ENCODE measurements at places on chromosomes 13 and 19.

GRCh38 chr13:110868720-110869119 is 46.1 kb downstream of the ANKRD10 start:
- DNase-seq, result no peak

GRCh38 chr19:54271106-54271505 is 9.8 kb downstream of the LILRB2 start:
- no peak for DNase-seq

- DNase-seq, result no peak
These were observed 7.7 kb downstream of the IRGC start for GRCh38 chr19:43723588-43723987.

- DNase-seq, result no peak
These were observed 72.2 kb upstream of the WASF3 start for GRCh38 chr13:26485288-26485687.

DNA sequence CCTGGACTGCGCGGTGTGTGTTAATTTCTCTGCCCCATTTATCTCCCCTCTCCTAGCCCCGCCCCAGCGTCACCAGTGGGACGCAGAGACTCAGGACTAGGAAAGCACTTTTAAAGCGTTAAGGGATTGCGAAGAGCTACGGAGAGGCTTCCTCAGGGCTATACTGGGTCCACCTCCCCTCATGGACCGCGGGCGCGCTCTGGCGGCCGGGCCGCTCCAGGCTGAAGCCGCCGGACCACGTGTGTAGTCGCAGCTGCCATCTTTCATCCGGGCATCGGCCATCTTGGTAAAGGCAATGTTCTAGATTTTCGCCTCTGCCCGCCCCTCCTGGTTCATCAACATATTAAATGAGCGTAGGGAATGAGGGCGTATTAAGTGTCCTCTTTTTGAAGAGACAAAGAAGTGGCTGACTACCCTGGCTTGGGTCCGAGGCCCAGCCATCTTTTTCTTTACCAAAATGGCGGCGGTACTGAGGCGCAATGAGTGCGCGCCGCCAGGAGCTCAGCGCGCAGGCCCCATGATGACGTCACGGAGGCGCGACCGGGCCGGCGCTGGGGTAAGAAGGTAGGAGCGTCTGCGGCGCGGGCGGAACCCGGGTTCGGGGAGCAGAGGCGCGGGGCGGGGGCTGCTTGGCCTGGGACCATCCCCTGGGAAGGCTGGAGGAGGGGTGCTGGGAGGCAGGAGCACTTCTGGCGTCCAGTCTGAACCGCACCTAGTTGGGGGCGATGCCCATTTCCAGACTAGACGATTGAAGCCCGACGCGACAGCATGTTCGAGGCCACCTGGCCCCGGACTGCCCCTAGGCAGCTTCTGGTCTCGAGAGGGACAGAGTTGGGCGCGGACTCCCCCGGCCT is at the start of gene CCDC124:
CCDC124 (plus strand) TSS at position 531 of the 854 bp plus-strand sequence. CDS start 3,406 bp downstream, outside the sequence.
- peak; percentile 86 for DNase-seq

GRCh38 chr13:26942184-26942583 is 181.6 kb upstream of the GPR12 start:
- DNase-seq, result no peak

Data from fibroblast of the conjunctiva (primary cell).